Activated CD8-positive, alpha-beta memory T cell treated with anti-CD3 and anti-CD28 coated beads for 1 hour (primary cell): ENCODE measurements at places on chromosomes 12 and 14.

DNA sequence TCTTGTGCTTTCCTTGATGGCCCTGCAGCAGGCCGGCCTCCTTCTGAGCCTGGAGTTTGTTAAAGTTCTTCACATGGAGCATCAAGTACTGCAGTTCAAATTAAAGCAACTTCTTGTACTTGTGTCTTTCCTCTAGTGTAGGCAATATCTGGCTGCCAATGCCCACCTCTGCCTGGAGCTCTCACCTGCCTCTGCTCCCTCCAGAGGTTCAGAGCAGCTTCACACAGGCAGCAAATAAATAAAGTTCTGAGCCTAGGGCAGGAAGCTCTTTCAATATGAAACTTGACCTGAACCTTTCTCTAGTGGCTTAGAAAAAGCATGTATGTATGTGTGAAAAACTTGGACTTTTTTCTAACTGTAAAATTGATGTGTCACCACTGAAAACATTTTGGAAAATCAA lies 65.9 kb downstream of the ITPR2 start:
- no peak for DNase-seq

- DNase-seq, result no peak
Measured at GRCh38 chr12:41380878-41381277, 192.8 kb downstream of the PDZRN4 start.

DNA sequence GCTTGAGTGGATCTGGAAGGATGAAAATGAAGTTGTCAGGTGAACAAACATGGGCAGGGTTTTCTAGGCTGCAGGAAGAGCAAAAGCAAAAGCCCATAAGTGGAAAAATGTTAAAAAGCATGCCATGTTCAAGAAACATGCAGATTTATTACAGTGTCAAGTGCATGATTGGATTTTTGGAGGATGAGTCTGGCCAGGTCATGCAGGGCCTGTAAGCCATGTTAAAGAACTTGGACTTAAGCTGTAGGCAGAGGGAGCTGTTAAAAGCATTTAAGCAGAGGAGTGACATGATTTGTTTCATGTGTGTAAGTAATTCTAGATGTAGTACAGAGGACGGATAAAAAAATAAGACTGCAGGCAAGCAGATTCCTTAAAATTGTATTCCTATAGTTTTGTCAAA lies 16.3 kb upstream of the SINHCAF start:
- no peak for DNase-seq

DNA sequence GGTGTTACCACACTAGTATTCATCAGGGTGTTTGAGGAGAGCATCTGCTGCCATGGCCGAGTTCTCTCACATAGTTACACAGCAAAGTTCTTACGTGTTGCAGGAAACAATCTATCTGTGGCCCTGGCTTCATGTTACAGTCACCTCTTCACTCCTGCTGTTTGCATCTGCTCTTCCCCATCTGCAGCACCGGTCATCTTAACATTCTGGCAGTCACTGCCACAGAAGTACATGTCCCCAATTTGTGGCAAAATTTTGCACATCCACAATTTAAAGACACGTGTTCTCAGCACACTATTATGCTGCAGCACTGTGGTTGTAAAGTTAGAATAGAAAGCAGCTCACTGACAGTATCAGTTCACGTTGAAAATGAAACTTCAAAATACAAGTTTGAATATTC lies 23.2 kb downstream of the MAPK1IP1L start:
- DNase-seq, result no peak
